ENCODE measurements at places on chromosomes 2 and 18. TPM values are rescaled to one million over a fixed set of nuclear protein-coding genes. Genes with fewer than 3 reads are reported as not detected.

GRCh38 chr18:13973061-13973575 is 57.8 kb upstream of the MC2R start:
- DNase-seq: no peak

DNA sequence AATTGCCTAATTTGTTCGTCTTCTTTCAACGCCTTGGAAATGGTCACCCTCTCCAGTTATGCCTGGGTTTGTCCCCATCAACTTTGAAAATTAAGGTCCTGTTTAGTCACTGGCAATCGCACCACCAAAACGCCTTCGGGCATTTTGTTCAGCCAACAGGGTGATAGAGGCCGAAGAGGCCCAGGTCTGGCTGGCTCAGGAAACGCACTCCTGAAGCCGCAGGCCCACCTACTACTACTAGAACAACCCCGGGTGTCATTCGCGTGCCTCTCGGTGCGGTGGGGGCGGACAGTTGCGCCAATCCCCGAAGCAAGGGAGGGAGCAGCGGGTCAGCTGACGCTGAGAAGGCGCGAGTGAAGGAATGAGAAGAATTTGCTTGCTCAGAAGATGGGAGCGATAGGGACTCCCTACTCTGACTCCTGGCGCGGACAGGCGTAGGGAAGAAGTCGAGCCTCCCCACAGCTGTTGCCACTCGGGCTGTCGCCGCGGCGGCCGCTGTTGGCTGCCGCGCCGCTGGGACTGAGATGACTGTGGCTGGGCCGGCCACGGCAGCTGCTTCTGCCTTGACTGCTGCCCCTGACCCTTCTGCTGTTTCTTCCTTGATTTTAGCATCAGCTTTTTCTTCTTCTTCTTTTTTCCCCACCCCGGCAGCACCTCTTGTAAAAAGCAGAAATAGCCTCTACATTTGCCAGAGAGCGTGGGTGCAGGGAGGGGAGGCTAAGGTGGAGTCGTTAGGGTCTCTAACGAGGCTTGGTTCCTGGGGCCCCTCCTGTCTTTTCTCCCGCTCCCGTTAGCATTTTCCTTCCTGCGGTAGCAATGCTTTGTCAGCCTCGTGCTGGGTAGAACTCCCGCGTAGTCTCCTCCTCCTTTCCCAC is 387.6 kb downstream of the FIGN start:
- peak; percentile 95 for DNase-seq

GRCh38 chr2:28377984-28378678 is 14.5 kb upstream of the FOSL2 start:
- no peak for DNase-seq

AQP12B gene
- not detected for total RNA-seq

DNA sequence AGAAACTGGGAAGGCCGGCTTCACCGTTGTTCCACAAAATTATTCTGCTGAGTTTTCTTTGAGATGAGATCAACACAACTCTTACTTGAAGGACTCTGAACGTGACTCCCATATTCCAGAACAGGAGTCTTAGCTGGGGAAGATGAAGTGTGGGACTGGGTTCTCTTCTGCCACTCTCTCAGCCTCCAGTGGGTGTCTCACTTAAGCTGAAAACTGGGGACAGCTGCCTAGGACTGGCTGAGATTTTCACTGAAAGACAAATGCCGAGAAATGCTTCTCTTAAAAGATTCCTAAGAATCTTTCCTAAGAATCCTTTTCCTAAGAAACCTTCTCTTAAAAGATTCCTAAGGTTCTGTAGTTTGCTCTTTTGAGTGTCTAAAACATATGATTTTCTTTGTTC is 156.6 kb upstream of the LHCGR start:
- peak; percentile 44 for DNase-seq

KCNG2 gene
- total RNA-seq: not detected

VIT gene
- not detected for total RNA-seq
